Ovary (tissue), 10 donors: ENCODE measurements at places on chromosomes 7 and 10.

DNA sequence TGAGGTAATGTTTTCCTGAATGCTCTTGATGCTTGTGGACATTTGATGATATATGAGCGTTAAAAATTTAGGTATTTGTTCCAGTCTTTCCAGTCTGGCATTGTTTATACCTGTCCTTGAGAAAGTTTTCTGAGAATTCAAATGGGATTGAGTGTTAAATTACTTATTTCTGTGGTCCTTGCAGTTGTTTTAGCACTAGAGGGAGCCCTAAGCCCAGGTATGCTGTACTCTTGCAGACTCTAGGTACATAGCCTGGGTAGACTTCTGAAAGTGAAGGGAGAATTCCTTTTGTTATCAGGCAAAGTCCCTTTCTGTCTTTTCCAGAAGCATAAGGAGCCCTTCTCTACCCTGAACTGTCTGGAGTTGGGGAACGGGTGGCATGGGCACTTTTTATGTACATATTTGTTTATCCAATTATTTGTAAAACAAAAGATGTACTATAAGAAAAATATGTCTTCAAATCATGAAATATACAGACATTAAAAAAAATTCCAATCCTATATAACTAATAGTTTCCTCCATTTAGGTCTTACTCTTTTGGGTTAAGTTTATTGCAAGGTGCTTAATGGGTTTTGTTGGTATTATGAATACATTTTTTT is 262.1 kb downstream of the ATRNL1 start:
- no peak for DNase-seq

- no peak for DNase-seq
Observed at GRCh38 chr7:111903797-111904196, 302.4 kb downstream of the DOCK4 start.

GRCh38 chr7:71679480-71679879 is 547.5 kb downstream of the GALNT17 start:
- DNase-seq: no peak

- DNase-seq: no peak
Observed at GRCh38 chr10:17206210-17206709, 4.8 kb upstream of the TRDMT1 start.
